ENCODE measurements at places on chromosomes 11 and 22. TPM values are rescaled to one million over a fixed set of nuclear protein-coding genes. Genes with fewer than 3 reads are reported as not detected.

SLC29A2 gene
- polyA plus RNA-seq = 19.4 TPM

DNA sequence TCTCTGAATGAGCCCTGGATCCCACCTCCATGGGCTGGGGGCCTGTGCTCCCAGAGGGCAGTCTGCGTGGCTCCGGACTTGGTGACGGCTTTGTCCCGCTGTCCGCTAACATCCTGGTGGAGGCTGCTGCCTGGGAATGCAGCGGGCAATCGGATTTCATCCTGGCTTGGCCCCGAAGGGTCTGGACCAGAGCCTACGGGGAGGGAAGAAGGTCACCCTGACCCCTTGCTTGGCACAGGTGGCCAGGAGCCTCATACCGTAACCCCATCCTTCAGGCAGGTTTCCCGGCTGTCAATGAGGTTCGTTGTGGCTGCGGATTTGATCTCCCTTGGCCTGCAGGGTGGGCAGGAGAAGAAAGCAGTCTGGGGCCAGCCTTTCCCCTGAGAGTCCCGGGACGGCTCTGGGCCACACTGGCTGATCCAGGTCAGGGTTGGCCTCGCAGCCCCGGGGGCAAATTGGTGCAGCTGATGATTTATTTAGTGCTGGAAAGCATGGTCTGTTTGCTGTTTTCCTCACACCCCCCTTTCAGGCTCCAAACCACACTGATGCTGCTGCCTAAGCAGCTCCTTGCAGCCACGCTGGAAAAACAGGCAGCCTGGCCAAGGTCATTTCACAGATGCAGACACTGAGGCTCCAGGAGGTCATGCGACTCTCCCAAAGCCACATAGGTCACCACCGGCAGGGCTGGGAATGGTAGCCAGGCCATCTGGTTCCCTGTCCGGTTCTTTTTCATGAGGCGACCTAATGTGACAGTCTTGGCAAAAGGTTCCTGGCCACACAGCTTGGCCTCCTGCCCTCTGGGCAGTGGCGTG, 15.0 kb downstream of the PRDM11 start:
- no peak for DNase-seq

GRCh38 chr11:76640501-76640900, 30.0 kb downstream of the LRRC32 start:
- no peak for DNase-seq

- DNase-seq = no peak
Measured at GRCh38 chr11:72864702-72865655, 50.8 kb downstream of the ATG16L2 start.

DNA sequence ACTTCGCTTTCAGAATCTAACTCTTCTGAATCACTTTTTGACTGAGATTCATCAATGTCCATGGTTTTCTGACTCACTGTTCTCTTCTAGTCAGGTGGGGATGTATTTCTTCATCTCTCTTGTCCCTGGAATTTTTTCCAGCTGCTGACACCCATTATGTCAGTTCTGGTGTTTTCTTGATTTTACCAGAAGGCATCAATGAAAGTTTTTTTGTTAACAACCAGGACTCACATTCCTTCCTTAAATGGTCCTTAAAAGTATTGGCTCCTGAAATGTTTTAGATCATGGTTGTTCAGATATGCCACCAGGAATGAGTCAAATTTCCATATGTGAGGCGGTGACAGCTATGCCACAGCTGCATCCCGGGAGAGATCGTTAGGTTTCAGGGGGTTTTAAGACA, 12.9 kb downstream of the MICAL2 start:
- no peak for DNase-seq

- no peak for DNase-seq
Measured at GRCh38 chr11:126917531-126918204, 82.9 kb downstream of the KIRREL3 start.

PHF21B gene
- 3.5 TPM for polyA plus RNA-seq

DNA sequence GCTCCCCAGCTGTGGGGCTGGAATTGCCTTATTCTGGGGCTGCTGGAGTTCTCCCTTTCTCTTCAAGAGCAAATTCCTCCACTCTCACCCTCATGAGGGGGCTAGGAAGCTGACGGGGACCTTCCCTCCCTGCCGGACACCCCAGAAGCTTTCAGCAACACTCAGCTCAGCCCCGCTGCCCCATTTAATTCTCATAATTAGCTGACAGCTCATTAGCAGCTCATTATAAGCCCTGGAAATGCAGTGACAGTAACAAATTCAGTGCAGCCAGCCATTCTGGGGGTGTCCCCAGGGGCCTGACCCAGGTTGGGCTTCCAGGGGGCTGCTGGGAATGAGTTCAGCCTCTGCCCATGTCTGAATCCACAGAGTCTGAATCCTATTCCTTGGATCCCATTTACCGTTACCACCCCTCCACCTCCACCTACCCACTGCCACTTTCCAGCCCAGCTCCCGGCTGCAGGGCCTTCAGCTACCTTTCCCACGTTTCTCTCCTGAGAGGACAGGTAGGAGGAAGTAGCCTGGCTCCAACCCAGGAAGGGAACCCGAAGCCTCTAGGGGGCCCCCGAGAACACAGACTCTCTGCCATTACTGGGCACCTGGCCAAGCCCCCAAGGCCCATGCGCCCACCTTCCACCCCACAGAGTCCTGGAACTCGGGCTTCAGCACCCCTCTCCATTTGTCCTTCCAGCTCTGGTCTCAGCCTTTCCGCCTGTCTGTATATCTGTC, 101.7 kb upstream of the LMO1 start:
- DNase-seq = no peak
